ENCODE measurements at places on chromosomes 13 and 19.

GRCh38 chr13:21639561-21639960 is 31.3 kb upstream of the FGF9 start:
- no peak for DNase-seq

GRCh38 chr19:17194608-17195007 is 20.5 kb upstream of the USE1 start:
- DNase-seq, result no peak

DNA sequence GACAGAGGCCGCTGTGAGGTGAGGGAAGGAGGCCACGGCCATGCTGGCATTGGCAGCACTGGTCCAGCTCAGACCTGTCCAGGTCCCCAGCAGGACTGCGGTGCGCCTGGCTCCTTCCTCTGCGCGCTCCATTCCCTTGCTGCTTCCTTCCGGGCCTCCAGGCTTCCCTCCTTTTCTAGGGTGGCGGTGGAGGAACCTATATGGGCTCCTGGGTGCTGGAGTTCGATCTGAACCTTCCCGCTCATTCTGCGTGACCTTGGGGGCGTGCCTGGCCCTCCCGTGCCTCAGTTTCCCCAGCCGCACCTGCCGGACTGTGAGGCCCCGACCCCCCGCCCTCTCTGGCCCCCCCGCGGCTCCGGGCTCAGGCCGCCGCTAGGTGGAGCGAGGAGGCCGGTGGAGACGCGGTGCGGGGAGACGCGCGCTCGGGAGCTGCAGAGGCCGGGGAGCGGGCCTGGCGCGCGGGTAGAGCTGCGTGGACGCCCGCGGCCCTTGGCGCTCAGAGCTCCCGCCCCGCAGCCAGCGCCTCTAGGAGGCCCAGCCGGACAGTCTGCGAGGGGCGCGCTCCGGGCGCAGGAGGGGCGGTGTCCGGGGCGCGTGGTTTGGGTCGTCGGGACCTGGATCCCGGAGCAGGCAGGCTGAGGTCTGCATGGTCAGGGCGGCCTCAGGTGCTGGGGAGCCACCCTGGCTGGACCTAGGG is 29.9 kb downstream of the EFNA2 start:
- peak; percentile 76 for DNase-seq

DNA sequence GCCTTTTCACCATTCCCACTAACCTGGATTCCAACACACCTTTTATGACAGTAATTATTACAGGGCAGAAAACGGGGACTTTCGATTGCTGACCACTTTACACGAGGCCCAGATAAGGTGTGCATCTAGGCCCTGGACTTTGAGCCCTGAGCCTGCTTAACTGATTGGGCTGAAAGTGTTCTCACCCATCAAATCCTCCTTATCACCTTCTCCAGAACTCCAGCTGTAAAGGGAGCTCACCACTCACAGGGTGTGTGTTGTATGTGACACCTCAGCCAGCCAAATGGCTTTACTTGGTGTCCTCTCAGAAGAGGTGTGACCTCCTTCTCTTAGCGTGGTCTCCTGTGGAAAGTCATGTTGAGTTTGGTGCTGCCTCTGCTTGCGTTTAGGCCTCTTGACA is 36.5 kb downstream of the SIPA1L3 start:
- peak; percentile 79 for DNase-seq

GRCh38 chr13:76636829-76637228 is 249.4 kb downstream of the KCTD12 start:
- DNase-seq, result no peak

GRCh38 chr13:91934354-91934753 is 535.9 kb downstream of the GPC5 start:
- no peak for DNase-seq

DNA sequence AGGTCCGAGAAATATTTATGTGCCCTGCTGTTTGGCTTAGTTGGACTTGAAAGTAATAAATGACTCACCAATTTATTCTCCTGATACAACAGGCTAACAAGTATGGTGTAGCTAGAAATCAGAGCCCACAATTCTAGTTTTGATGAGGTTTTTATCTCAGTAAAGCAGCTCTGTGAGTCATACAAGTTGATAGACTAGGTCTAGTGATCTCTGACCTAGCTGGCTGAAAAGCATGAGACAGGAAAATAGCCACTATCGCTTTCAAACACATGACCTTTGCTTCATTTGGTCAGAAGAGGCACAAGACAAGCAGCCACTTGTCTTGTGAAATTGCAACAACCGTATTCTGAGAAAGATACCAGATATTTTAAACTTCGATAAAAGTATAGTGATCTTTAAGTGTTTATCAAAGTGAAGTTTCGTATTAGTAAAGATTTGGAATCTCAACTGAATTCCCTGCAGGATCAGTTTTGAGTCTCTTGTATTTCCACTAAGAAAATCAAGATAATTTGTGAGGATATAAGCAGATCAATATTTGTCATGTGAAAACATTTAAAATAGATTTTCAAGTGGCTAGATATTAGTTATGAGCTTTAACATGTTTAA is 126.7 kb downstream of the MAB21L1 start:
- DNase-seq, result peak; percentile 43

DNA sequence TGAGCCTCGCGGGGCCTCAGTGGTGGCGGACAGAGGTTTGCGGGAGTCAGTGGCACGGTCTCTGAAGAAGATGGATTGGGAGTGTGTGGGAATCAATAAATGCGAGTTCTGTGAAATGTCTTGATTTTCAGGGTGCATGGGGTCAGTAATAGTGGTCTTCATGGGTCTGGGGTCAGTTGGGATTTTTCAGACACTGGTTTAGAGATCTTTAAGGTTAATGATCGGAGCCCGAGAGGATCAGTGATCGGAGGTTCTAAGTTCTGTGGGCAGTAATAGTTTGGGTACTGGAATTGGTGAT is 377 bp downstream of the ZNF793 start:
- DNase-seq, result no peak

DNA sequence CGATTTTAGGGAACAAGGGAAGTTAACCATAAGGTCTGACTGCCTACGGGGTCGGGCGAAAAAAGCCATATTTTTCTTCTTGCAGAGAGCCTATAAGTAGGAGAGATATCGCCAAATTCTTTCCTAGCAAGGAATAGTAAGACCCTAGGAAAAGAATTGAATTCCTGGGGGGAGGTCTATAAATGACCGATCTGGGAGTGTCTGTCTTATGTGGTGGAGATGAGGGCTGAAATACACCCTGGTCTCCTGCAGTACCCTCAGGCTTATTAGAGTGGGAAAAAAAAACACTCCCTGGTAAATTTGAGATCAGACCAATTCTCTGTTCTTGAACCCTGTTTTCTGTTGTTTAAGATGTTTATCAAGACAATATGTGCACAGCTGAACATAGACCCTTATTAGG is 447.5 kb upstream of the ATXN8OS start:
- DNase-seq, result no peak

DNA sequence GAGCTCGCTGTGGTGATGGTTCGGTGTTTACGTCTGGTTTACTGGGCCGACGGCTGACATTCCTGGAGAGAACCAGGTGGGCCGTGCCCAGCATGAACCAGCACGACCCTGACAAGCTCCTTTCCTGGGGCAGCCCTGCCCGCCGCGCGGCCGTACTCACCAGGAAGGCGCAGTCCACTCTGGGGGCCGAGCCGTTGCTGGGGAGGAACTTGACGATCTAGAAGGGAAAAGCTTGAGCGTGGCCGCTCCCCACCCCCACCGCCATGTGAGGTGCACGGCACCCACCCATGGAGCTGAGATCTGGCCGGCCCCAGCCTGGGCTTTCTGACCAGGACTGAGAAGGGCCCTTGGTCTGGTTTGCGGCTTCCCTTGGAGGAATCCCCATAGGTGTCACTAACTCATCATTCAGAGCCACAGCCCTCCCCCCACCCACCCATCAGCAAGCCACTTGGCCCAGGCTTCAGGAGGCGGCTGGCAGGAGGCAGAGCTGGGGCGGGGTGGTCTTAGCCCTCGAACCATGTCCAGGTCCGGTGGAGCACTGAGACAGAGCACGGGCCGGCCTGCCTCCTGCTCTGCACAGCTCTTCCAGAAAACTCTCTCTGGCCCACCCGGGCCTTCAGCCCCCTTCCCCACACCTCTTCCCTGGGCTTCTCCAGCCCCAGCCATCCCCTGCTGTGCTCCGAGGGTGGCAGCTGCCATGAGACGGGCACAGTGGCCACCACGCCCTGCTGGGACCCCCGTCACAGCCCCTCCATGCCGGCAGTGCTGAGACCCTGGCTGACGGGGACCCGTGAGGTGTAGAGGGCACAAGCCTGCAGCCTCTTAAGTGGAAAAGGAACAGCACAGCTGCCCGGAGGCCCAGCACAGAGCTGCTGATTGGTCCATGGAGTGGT is 6.2 kb downstream of the ATP4B start:
- no peak for DNase-seq

DNA sequence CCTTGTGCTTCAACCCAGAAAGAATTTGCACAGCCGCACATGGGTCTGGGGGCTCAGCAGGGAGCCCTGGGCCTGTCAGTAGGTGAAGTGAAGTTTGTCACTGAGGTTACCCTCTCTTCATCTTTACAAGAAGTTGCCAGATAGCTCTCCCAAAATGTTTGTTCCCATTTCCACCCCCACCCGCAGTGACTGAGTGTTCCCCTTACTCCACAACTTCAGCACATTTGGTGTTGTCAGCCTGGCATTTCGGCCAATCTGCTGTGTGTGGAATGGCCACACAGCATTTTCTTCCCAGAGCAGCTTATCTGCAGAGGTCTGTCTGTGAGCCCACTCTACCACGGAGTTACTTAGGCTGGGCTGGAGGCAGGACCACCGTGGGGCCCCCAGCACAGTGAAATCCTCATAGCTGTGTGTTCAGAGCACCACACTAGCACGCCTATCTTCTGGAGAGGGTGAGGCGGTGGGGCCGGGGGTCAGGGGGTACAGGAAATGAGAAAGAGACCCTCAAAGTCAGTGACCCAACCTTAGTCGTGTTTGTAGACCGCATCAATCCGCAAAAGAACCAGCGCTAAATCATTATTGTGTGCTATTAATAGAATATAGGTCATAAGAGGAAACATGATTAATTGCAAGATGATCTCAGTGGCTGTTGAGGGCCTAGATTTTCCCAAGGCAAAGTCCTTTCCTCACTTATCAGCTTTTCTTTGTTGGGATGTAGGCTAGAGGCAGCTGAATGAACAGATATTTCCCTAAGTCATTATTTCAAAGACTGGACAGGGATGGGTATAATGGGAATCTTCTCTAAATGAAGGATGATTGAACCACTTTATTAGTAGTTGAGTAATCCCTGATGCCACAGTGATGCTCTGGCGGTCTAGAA is 116.0 kb downstream of the SIPA1L3 start:
- DNase-seq, result no peak

GRCh38 chr19:51660975-51661600 is 14.5 kb upstream of the SIGLEC14 start:
- peak; percentile 92 for DNase-seq

DNA sequence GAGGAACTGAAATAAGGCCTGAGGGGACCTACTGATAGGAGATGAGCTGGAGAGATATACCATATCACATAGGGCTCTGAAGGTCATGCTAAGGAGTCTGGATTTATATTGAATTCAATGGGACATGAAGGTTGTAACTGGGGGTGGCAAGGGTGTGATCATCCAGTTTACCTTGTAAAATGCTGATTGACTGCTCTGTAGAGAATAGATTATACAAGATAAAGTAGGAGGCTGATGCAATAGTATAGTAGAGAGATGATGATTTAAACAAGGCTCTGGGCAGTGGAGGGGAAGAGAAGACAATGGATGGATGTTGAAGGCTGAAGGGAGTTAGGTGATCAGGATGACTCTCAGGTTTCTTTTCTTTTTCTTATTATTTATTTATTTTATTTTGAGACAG is 18.0 kb upstream of the PAN3 start:
- no peak for DNase-seq

DNA sequence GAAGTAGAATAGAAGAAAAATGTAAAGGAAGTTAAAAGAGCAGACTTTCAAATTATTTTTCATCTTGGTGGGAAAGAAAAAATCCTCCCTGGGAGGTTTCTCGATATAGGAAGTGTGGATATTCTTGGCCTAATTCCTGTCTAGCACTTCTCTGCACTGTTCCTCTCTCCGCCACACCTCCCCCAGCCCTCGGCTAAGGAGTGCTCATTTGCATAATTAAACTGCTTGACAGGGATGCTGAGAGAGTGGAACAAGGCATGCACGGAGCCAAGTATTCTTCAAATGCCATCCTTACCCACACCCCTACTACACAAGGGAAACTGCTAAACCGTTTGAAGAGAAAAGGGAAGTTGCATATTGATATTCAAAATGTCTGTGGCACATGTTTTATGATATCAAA is 511.0 kb upstream of the HTR2A start:
- DNase-seq, result no peak

Data from hepatocyte (in vitro differentiated cells).